ENCODE measurements at places on chromosomes 1 and 21.

- no peak for ATAC-seq
- no peaks in the 10 kb centered on the region for H3K4me1 ChIP-seq
- no peaks in the 10 kb centered on the region for H3K36me3 ChIP-seq
- no peak overlapping the region for H3K27ac ChIP-seq
- no peak overlapping the region for H3K4me3 ChIP-seq
These were observed 216.4 kb downstream of the MATN1 start for GRCh38 chr1:30507016-30507312.

- H3K36me3 ChIP-seq = peaks cover 23% of the 10 kb centered on the region
- no peaks in the 10 kb centered on the region for H3K27me3 ChIP-seq
- peak overlapping the region; percentile 74 for H3K4me3 ChIP-seq
- peaks cover 79% of the 10 kb centered on the region for H3K4me1 ChIP-seq
These were observed 11.5 kb downstream of the MCL1 start for GRCh38 chr1:150567717-150568593.

GRCh38 chr1:116763116-116763786, 9.0 kb downstream of the CD2 start:
- H3K4me3 ChIP-seq = no peak overlapping the region
- H3K27ac ChIP-seq = no peak overlapping the region
- peaks cover 5% of the 10 kb centered on the region for H3K27me3 ChIP-seq
- H3K4me1 ChIP-seq = peaks cover 1% of the 10 kb centered on the region
- no peak for ATAC-seq

DNA sequence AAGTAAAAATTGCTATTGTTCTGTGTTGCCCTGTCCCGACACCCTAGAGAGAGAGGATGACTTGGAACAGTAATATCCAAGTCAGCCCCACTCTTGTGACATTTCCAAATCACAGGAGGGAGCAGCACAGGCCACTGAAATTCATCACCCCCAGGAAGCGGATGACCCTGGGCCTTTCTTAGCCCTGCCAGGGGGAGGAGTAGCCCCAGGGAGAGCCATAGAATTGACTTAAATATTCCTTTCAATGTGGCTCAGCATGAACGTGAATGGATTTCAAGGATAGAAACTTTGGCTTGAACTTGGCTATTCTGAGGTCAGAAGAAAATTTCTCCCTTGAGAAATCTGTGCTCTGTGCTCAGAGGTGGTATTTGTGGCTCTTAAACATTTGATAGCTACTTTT, 80.6 kb downstream of the CENPF start:
- no peak for ATAC-seq
- no peaks in the 10 kb centered on the region for H3K27me3 ChIP-seq
- H3K4me3 ChIP-seq = no peak overlapping the region
- H3K36me3 ChIP-seq = no peaks in the 10 kb centered on the region

GRCh38 chr1:35320937-35321336, 52.4 kb downstream of the ZMYM4 start:
- H3K27ac ChIP-seq = no peak overlapping the region
- no peak for ATAC-seq
- H3K36me3 ChIP-seq = peaks cover 31% of the 10 kb centered on the region
- H3K27me3 ChIP-seq = no peaks in the 10 kb centered on the region
- peaks cover 21% of the 10 kb centered on the region for H3K4me1 ChIP-seq

DNA sequence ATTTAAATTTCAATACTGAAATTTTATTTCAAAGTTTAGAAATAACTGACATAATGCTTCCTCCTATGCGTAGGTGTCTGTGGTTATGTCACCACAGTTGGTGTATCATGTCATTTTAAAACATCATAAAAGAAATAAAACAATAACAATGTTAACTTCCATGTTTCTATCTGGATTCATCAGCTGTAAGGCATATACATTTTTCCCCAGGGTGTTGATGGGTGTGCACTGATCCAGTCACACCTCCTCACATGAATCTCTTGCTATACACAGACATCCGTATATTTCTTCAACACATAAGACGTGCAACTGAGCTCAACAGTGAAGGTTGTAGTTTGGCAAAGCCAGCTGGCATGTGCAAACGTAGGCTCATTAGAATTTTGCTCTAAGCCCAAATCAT, 6.2 kb downstream of the KCNA3 start:
- H3K4me3 ChIP-seq = no peak overlapping the region
- no peaks in the 10 kb centered on the region for H3K36me3 ChIP-seq
- no peak for ATAC-seq

GRCh38 chr1:167926486-167926997, 9.9 kb upstream of the DCAF6 start:
- no peak overlapping the region for H3K27ac ChIP-seq
- no peak overlapping the region for H3K4me3 ChIP-seq
- ATAC-seq = no peak
- H3K4me1 ChIP-seq = peaks cover 16% of the 10 kb centered on the region

DNA sequence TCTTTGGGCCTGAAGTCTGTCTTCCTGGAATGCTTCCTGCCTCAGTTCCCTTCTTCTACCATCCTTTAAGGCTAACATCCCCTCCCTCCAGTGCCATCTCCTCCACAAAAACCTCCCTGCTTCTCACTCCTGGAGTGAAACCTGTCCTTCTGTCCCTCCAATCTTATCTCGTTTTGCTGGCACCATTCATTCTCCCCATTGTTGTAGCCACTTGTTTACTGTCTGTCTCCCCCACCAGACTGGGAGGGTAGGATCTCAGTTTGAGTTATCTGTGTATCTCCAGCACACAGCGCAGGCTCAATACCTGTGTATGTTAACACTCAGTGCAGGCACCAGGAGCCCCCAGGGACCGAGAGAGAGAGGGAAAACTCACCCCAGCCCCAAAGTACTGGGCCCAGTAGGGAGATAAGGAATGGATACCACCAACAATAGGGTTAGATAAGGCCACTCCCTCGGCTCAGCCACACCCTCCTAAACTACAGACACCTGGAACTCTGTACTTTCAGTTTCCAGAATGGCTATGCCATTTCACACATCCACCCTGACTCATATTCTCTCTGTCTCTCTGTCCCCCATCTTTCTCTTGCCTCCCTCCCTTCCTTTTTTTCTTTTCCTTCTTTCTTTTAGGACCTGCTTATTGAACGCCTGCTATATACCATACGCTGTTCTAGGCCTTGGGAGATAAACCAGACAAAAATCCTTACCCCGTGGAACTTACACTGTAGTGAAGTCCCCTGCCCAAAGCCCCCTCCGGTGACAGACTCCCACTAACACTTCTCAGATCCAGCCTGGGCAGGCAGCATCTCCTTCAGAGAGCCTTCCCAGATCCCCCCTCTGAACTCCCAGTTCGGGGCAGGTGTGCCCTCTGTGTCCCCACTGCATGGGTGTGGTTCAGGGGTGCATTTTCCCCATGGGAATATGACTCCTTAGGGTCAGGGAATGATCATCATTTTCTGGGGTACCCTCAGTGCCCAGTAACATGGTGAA, 3.3 kb upstream of the SSBP3 start:
- peak overlapping the region; percentile 75 for H3K27ac ChIP-seq
- no peak overlapping the region for H3K4me3 ChIP-seq
- no peaks in the 10 kb centered on the region for H3K36me3 ChIP-seq
- no peak for ATAC-seq
- peaks cover 35% of the 10 kb centered on the region for H3K4me1 ChIP-seq

- ATAC-seq = no peak
- no peak overlapping the region for H3K27ac ChIP-seq
- no peaks in the 10 kb centered on the region for H3K4me1 ChIP-seq
- no peak overlapping the region for H3K4me3 ChIP-seq
These were observed 482.9 kb downstream of the PTPRU start for GRCh38 chr1:29719253-29719652.

DNA sequence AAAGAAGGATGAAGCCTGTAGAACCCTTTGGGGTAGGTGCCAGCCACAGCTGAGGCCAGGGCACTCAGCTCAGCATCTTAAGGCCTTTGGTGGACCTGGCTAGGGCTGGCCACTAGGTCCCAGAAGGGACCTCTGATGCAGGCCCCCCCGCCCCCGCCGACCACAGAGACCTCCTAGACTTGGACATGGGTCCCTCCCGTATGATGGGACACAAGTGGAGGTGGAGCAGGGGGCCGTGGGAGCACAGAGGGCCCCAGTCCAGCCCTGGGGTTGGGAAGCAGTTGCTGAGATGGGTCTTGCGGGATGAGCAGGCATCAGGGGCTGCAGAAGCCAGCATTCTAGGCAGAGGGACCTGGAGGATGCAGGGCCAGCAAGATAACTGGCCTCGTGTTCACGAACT, 3.2 kb downstream of the B4GALT2 start:
- peaks cover 29% of the 10 kb centered on the region for H3K4me1 ChIP-seq
- no peak overlapping the region for H3K27ac ChIP-seq
- no peaks in the 10 kb centered on the region for H3K27me3 ChIP-seq
- peaks cover 36% of the 10 kb centered on the region for H3K36me3 ChIP-seq
- H3K4me3 ChIP-seq = no peak overlapping the region

- H3K4me3 ChIP-seq = no peak overlapping the region
- H3K27ac ChIP-seq = no peak overlapping the region
- H3K4me1 ChIP-seq = peaks cover 9% of the 10 kb centered on the region
These were observed 20.8 kb upstream of the RLF start for GRCh38 chr1:40140211-40140973.

DNA sequence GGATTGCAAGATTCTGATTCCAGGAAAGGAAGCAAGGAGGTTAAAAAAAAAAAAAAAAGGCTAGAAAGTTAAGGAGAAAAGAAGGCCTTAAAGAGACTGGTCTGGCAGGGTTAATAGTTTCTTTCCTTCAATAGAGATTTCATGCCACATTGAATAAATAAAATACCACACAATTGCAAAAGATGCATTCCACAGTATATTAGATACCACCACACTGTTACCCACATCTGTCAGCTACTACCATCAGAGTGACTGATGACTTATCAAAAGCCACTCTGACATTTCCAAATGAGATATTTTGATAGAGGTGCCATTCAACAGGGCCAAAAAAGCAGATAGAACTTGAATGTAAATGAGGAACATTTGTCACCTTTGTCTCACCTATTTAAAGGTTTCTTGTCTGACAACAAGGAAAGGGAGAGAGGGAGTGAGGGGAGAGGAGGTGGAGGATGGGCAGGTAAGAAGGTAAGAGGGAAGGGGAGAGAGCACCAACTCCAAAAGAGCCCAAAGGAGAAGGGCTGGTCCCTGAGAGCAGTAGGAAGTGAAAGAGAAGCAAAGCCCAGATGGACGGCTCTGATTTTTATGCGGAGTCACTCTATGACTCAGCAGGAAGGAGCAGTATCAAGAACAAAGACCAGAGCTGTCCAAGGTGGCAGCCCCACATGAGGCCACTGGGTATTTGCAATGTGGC, 38.3 kb downstream of the LRRN2 start:
- H3K27me3 ChIP-seq = peaks cover 24% of the 10 kb centered on the region
- H3K4me1 ChIP-seq = peaks cover 6% of the 10 kb centered on the region
- H3K27ac ChIP-seq = no peak overlapping the region
- no peaks in the 10 kb centered on the region for H3K36me3 ChIP-seq

DNA sequence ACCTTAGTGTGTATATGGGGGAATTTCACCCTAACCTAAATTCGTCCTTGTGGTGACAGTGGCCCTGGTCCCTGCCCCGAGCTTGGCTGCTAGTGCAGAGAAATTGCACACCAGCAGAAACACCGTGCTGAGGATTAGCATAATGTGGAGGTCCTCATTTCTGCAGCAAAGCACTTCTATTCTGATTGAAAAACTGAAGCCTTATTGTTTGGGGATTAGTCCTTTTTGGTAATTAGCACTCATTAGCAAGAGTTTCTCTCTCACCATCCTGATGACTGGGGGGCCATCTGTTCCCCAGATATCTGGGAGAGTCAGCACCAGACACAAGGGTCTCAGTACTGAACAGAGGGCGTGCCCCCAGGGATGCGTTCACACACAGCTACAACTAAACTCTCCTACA, 55.2 kb downstream of the AJAP1 start:
- H3K4me3 ChIP-seq = no peak overlapping the region
- H3K27ac ChIP-seq = no peak overlapping the region
- H3K36me3 ChIP-seq = no peaks in the 10 kb centered on the region
- no peaks in the 10 kb centered on the region for H3K4me1 ChIP-seq
- ATAC-seq = no peak
